ENCODE measurements at places on chromosomes 3 and 15. TPM values are rescaled to one million over a fixed set of nuclear protein-coding genes. Genes with fewer than 3 reads are reported as not detected.

The SYNPR gene
- total RNA-seq, result not detected

The SLC27A2 gene
- total RNA-seq, result not detected

The IQGAP1 gene
- 214 TPM for total RNA-seq

The C3orf70 gene
- total RNA-seq, result 10.2 TPM

The CLDN1 gene
- total RNA-seq, result 13.1 TPM

The NME9 gene
- not detected for total RNA-seq

The ACTC1 gene
- total RNA-seq, result 7.1 TPM

The EPHB3 gene
- total RNA-seq, result 7.2 TPM

The EIF2A gene
- total RNA-seq, result 52.4 TPM

The RPP14 gene
- total RNA-seq, result 11.2 TPM

DNA sequence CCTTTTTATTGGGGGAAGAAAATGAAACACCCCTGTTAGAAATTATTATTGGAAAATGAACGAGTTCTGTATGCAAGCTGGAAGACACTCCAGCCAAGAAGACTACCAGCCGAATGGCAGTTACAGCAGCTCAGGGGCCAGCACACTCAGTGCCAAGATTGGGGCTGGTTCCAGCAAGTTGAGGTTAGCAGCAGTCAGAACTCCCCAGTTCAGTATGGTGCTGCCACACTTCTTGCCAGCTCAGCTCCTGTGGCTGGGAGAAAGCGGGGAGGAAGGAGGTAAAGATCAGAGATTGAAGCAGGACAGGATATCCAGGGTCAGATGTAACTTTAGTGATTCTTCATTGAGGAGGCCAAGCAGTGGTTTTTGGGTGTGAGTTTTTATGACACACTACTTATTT, 280.2 kb upstream of the NR2E3 start:
- DNase-seq, result no peak

GRCh38 chr15:74277242-74277810, 41.2 kb downstream of the CCDC33 start:
- DNase-seq, result no peak

DNA sequence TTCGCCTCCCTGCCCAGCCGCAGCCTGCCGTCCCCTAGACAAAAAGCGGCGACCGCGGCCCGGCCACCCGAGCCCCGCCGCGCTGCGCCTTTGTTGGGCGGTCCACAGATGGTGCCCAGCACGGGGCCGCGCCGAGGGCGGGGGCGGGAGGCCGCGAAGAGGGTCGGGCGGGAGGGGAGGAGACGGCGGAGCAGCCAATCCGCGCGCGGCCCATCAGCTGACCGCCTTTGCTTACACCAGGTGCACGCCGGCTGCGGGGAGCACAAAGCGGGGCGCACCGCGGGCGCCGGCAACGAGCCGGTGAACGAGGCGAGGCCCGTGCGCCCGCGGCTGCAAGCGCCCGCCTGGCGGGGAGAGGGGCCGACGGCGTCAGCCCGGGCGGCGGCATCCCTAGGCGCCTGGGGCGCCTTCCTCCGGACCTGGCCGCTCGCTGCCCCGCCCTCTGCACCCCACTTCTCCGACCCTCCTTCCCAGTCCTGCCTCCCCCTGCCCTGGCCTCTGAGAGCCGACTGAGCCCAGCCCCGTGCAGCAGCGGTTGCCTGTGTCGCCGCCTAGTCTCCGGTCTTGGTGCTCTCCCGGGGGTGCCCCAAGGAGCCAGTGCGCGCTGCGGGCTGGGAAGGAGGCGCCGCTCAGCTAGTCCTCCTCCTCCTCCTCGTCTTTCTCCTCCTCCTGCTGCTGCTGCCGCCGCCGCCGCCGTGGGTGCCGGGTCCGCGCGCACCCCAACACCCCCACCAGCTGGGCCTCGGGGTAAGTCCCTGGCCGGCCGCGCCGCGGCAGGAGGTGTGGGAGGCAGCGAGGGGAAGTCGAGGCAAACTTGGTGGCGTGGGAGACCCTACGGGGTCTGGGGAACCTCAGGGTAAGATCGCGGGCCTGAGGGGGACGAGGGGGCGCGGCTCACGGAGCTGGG, at the start of gene LRRN1:
LRRN1 (plus strand) TSS at position 259 of the 907 bp plus-strand sequence. CDS start 45,211 bp downstream, outside the sequence.
- peak; percentile 84 for DNase-seq

- no peak for DNase-seq
Observed at GRCh38 chr3:110494728-110495127, 576.9 kb upstream of the NECTIN3 start.

DNA sequence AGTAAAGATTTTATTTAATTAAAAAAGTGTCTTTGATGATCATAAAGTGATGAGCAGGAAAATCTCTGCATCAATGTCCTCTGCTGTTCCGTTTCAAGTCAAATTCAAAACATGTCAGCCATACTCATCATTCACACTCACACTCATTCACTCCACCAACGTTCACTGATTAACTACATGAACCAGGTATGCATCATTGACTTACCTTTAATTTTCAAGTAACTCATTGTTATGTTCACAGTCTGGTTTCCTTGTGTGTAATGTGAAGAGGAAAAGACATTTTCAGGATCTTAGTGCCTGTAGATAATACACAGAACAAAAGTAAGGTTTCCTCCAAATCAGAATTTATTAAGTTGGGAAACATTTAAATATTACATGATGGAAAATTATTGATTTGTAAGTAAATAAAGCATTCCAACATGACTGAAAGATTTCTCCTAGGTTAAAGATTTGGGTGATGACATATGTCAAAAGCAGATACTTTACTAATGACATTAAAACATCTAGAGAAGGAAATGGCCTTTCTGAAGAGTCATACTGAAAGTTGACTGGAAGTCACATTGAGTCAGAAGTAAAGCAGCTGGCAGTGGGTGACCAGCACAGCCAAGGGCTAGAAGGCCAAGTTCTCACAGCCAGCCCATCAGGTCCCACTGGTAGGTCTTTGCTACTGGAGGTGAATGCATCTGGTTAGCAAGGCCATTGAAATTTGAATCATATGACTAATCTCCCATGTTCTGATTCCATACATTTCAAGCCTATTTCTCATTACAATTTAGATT, 251.9 kb downstream of the CDIN1 start:
- no peak for DNase-seq

DNA sequence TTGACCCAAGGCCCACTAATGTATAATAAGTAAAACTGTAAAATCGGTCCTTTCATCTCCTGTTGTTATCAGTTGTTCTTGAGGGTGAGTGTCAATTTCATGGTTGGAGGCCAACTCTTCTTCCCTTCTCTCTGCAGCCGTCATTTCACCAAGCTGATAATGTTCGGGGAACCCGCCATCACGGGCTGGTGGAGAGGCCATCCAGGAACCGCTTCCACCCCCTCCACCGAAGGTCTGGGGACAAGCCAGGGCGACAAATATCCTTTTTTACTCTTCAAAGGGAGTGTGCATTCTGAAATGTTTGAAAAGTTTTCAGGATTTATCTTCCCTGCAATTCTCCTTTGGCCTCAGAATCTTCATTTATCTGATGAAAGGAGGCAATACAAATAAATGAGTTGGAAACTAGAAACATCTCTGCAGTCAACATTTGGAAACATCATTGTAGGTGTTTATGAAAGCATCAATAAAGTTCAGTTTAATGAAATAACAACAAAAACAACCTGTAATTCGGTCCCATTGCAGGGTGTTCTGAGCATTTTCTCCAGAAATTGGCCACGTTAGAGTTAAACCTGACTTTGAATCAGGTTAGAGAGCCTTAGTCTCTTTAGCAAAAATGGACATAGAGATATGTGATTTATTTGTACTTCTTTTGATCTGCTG, 63.9 kb downstream of the CRTC3 start:
- no peak for DNase-seq

DNA sequence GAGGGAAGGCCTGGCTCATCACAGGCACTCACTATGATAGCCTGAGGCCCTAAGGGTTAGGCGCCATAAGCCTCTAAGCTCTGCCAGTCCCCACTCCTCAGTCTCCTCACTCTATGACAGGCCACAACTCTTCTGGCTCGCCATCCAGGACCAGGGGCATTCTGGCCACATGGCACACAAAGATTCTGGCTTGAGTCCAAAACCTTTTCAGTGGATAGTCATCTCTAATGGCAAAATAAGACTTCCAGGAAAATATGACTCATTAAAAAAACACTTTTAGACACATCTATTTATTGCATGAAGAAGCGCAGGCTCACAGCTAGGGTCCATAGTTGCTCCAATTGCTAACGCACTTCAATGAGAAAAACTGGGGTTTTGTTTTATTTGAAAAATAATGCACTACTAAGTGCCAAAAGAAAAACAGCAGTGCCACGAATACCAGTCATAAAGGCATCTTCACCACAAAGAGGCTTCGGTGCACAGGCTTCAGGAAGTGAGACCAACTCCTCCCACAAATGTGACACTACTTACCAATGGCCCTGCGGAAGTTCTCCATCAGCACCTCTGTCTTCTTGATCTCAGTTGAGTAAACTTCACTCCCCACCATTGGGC, 11.1 kb downstream of the RUVBL1 start:
- DNase-seq, result no peak

- no peak for DNase-seq
Observed at GRCh38 chr15:74826364-74826819, at the start of gene CPLX3. CPLX3 (plus strand) TSS chr15:74826627; CDS start chr15:74826704, 77 bp downstream.

- DNase-seq, result no peak
Observed at GRCh38 chr3:5499404-5499803, 311.9 kb downstream of the EDEM1 start.

- no peak for DNase-seq
Observed at GRCh38 chr15:39573287-39573686, 7.6 kb upstream of the THBS1 start.

GRCh38 chr15:89196994-89197393, 24.4 kb downstream of the RLBP1 start:
- no peak for DNase-seq

GRCh38 chr15:82021992-82022391, 23.8 kb downstream of the MEX3B start:
- DNase-seq, result no peak

DNA sequence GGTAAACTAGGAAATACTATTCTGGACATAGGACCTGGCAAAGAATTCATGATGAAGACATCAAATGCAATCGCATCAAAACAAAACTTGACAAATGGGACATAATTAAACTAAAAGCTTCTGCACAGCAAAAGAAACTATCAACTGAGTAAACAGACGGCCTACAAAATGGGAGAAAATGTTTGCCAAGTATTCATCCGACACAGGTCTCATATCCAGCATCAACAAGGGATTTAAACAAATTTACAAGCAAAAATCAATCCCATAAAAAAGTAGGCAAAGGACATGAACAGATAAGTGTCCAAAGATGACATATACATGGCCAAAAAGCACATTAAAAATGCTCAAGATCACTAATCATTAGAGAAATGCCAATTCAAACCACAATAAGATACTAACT, 1088.9 kb downstream of the NAALADL2 start:
- no peak for DNase-seq

DNA sequence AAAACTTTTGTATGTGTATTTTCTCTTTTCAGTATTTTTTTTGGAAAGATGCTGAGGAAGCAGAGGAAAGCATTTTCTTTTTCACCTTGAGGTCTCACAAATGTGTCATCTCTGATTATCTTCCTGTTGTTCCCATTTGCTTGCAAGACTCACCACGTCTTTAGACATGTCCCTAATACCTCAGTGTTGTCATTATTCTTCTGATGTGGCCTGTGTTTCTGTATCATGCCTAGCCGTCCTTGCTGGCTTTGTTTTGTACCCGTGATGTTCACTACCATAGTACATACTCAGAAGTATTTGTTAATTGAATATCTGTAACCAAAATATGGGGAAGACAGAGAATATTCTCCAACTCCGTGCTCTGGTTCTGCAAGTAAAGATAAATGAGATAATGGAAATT, 5.0 kb upstream of the P2RY14 start:
- DNase-seq, result no peak

DNA sequence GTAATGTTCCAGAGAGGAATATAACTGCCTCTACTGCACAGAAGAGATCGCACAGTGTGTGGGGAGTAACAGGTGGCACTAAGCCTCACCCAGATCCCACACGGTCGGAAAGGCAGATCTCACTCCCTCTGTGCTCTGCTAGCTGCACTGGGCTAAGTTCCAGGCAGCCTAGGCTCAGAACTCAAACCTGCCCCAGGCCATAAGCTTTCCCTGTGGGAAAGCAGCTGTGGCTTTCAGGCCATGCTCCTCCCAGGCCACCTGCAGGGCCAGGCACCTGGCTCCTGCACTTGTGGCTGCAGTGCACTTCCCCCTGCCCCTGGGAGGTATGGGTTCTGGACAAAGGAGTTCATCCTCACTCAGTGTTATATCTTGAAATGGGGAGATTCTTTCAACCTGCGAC, 27.5 kb downstream of the PCCB start:
- DNase-seq, result no peak

DNA sequence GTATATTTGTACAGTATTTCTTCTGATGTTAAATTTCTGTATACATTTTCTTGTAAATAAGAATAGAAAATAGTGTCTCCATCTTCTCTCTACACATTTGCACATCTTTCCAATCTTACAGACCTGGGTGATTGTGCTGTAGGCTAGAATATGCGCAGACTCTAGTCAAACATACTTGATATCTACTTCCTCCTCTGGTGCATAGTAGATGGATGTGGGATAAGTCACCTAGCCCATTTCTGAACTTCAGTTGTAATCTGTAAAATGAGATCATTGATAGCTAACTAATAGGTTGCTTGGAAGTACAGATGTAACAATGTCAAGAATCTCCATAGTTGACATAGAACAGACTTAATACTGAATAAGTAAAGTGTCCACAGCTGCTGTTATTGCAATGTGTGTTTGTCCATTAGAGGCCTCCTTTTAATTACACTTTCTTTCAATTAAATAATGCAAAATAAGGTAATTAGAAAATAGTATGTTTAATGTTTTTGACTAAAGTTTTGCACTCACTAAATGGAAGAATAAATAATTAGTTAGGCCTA, 46.7 kb downstream of the ALCAM start:
- no peak for DNase-seq

DNA sequence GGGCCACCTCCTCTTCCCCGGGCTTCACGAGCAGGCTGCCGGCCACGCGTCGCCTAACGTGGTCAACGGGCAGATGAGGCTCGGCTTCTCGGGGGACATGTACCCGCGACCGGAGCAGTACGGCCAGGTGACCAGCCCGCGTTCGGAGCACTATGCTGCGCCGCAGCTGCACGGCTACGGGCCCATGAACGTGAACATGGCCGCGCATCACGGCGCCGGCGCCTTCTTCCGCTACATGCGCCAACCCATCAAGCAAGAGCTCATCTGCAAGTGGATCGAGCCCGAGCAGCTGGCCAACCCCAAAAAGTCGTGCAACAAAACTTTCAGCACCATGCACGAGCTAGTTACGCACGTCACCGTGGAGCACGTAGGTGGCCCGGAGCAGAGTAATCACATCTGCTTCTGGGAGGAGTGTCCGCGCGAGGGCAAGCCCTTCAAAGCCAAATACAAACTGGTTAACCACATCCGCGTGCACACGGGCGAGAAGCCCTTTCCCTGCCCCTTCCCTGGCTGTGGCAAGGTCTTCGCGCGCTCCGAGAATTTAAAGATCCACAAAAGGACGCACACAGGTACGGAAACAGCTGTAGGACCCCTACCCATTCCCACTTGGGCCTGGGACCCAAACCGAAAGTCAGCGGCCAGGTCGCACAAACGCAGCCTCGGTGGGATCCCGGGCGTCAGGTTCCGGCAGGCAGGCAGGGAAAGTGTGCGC, 1.5 kb downstream of the ZIC1 start:
- peak; percentile 93 for DNase-seq

GRCh38 chr15:58932710-58933280, 684 bp downstream of the SLTM start:
- no peak for DNase-seq
